ENCODE measurements at places on chromosomes 6 and 20.

GRCh38 chr6:27575594-27576361 lies 102.9 kb upstream of the ZNF184 start:
- DNase-seq = no peak

DNA sequence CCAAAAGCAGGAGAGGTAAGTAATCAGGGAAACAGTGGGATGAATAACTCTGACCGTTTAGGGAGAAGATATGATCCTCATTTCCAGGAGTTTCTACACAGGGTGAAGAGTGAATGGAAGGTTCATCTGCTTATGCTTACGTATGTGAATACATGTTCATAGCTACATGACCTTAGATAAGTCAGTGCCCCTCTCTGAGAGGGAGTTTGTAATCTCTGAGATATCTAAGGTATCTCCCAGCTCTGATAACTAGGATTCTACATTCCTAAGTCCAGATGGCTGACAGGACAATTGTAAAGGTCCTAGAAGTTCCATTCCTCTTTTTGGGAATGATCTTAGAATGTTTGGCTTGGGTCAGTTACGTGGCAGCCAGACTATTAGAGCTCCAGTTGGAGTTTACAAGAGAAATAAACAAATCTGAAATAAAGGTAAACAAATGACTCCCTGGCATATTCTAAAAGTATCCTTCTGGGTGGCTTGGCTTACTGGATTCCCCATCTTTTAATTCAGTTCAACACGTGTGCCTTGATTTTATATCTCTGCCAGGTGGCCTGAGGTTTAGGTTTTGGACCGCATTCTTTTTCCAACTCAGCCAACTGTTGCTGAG lies 15.8 kb downstream of the PROCR start:
- DNase-seq = no peak

DNA sequence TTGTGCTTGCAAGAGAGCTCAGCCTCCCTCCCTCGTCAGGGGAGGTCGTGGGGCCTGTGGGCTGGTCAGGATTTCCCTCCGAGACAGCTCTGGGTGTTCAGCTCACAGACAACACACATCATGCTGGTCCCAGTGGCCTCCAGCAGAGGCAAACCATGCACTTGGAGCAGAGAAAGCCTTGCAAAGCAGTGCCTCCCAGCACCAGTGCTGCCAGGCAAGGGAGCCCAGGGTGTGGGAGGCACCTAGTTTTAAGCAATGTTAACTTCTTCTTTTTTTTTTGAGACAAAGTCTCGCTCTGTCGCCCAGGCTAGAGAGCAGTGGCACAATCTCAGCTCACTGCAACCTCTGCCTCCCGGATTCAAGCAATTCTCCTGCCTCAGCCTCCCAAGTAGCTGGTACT lies 34.0 kb upstream of the INSM1 start:
- no peak for DNase-seq

- DNase-seq = no peak
Measured at GRCh38 chr6:8391934-8392333, 43.4 kb downstream of the SLC35B3 start.

- DNase-seq = no peak
Measured at GRCh38 chr6:139370283-139370998, 4.0 kb downstream of the CITED2 start.

DNA sequence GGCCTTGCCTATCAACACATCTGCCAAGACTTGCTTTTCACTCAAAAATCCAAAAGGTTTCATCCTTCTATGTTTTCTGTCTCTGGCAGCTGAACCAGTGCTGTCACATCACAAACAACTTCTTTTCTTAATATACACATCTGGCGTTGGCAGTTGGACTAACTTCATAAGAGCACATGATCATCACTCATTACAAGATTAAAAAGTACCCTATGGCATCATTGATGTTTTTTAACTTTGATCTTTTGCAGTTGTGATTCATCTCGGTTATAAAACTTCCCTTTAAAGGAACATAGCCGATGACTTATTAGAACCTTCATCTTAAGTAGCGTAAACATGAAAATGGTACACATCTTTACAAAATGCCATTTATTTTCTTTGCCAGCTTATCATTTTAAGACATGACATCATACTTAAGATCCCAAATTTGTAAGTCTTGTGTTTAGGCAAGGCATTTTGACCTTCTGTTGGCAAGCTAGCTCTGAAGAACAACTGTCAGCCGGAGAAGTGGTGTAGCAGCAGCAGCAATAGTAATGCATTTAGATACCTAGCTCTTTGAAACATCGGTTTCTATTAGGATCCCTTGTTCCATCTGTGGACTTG lies 64.2 kb upstream of the SUPT3H start:
- DNase-seq = no peak

DNA sequence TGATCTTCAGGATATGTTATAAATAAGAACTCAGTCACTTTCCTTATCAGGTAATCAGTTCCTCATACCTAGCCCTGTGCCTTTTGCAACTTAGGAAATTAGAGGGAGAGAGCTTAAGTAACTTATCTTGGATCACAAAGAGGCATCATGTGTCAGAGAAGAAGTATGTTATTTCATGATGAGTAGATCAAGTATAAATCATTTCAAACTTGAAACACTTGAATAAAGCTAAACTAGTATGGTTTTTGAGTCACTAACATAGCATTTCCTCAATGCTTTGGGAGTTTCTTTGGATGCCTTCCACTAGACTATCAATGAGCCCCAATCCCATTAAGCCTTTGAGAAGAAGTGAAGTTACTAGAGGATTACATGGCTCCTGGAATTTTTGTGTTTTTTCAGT lies 102.6 kb upstream of the TNFAIP3 start:
- no peak for DNase-seq

GRCh38 chr20:10309326-10309725 lies 90.7 kb downstream of the SNAP25 start:
- DNase-seq = no peak

Data from HuH-7 (cell line).